ENCODE measurements at places on chromosomes 13 and 19.
A peak's percentile ranks its signal among the peaks of the same experiment; 100 is the strongest.

GRCh38 chr13:42524487-42525034 is 49.4 kb upstream of the TNFSF11 start:
- no peak for DNase-seq

DNA sequence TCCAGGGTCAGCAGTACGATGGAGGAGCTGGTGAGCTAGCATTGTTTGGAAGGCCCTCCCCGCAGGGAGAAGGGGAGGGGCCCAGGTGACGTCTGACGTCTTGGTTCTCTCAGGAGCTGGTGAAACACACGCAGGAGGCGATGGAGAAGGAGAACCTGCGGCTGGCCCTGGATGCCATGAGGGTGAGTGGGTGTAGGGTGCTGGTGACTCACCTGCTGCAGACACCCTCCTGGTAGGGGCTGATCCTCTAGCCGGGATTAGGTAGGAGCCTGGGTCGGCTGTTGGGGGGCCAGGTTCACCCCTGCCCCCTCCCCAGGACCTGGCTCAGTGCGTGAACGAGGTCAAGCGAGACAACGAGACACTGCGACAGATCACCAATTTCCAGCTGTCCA is 55.8 kb downstream of the VAV1 start:
- peak; percentile 91 for DNase-seq

- no peak for DNase-seq
Observed at GRCh38 chr19:49247676-49248075, 77.3 kb downstream of the SLC6A16 start.

GRCh38 chr13:51006067-51006845 is 96.7 kb downstream of the RNASEH2B start:
- no peak for DNase-seq

DNA sequence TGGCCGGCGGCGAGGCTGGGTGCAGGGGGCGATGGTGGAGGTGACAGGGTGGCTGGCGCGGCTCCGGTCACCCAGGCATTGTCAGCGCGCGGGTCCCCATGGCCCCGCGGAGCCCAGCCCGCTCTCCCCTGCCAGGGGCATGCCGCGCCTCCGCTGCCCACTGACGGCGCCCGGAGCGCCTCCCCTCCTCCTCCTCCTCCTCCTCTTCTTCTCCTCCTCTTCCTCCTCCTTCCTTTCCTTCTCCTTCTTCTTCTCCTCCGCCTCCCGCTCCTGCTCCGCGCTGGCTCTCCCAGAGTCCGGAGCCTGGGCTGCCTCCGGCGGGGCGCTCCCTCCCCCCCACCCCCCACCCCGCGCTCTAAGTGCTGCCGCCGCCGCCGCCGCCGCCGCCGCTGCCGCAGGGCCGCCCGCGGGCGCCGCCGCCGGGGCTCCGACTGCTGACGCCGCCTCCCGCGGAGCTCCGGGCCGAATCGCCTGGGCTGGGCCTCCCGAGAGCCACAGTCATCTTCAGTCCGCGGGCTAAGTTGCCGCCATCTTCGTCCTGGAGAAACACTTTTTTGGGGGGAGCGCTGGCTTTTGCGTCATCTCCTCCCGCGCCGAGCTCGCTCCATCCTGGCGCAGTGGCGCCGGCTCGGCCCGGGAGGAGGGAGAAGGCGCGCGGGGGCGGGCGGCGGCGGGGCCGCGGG is 348.3 kb downstream of the LIG4 start:
- DNase-seq, result peak; percentile 59

- no peak for DNase-seq
Observed at GRCh38 chr13:91946498-91947070, 548.2 kb downstream of the GPC5 start.

DNA sequence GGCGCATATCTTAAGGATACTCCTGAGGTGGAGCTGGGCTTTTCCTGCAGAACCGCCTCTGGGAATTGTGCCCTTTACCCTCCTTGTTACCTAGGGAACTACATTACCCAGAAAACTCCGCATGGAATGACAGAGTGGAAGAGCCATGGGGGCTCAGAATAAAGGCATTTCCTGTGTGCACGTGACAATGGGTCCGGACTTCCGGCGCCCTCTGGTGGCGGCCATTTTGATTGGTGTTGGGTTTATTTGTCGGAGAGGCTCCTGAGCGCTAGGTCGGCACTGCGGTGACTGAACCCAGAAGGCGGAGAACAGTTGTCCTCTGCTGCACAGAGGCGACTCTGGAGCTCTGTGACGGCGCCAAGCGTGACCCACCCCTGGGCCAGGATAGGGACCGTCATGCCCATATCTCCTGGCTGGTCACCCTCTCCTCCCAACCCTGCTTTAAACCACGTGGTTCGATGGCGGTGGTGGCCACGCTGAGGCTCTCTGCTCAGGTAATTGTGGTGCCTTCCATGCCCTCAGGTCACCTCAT is at the start of gene ZNF587B:
Gene ZNF587B, plus strand, starts transcription at position 229 of the 532 bp plus-strand sequence. Its CDS starts 230 bp downstream, at position 459.
- DNase-seq, result peak; percentile 44

DNA sequence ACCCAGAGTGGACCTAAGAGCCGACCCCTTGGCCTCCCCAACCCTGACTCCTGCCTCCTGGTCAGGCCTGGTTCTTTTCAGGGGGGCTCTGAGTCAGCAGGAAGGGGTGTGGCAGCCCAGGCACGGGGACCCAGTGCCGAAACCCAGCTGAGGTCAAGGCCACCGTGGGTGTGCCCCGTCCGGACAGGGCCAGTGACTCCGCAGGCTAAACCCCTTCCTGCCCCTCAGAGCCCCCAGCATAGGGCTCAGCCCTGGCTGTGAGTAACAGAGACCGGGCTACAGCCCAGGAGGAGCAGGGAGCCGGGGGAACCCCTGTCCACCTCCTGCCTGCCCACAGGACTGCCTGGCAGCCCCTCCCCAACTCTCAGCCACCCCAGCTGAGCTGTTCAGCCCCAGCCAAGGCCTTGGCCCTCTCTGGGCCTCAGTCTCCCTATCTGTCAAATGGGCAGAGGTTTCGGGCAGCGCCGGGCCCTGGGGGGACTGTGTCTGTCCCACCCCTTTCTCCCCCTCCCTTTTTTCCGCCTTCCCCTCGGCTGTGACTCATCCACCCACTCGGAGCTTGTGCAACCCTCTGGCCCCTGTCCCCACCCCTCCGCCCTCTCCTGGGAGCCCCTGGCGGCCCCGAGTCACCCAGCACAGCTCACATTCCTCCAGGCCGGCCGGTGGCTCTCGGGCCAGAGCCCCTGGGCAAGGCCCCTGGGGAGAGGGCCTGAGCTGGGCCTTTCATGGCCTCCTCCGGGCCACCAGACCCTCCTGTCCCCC is 8.6 kb downstream of the ZBTB7A start:
- DNase-seq, result peak; percentile 93

- no peak for DNase-seq
Observed at GRCh38 chr13:74158028-74158427, 23.8 kb upstream of the KLF12 start.

- no peak for DNase-seq
Observed at GRCh38 chr13:20128459-20128931, 32.4 kb downstream of the GJA3 start.

DNA sequence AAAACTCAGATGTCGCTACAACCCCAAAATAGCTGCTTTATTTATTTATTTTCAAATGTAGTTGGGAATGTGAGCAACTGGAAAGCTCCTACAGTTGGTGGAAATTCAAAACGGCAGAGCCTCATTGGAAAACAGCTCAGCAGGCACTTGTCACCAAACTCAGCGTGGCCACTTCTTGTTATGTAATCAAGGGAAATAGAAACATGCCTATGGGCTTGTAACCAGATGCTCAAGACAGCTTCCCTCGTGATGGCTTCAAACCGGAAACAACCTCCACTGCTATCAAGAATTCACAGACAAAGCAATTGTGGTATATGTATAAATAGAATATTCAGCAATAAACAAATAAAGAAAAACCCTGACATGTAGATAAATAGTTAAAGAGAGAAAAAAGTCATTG is 627.8 kb upstream of the SLC10A2 start:
- no peak for DNase-seq

GRCh38 chr19:31139871-31140505 is 209.2 kb downstream of the TSHZ3 start:
- DNase-seq, result peak; percentile 46

- DNase-seq, result no peak
Observed at GRCh38 chr13:110237875-110238817, 68.8 kb downstream of the COL4A1 start.

GRCh38 chr13:81409284-81409683 is 1068.4 kb upstream of the SPRY2 start:
- DNase-seq, result no peak

GRCh38 chr13:51153527-51153926 is 42.5 kb upstream of the C13orf42 start:
- no peak for DNase-seq

DNA sequence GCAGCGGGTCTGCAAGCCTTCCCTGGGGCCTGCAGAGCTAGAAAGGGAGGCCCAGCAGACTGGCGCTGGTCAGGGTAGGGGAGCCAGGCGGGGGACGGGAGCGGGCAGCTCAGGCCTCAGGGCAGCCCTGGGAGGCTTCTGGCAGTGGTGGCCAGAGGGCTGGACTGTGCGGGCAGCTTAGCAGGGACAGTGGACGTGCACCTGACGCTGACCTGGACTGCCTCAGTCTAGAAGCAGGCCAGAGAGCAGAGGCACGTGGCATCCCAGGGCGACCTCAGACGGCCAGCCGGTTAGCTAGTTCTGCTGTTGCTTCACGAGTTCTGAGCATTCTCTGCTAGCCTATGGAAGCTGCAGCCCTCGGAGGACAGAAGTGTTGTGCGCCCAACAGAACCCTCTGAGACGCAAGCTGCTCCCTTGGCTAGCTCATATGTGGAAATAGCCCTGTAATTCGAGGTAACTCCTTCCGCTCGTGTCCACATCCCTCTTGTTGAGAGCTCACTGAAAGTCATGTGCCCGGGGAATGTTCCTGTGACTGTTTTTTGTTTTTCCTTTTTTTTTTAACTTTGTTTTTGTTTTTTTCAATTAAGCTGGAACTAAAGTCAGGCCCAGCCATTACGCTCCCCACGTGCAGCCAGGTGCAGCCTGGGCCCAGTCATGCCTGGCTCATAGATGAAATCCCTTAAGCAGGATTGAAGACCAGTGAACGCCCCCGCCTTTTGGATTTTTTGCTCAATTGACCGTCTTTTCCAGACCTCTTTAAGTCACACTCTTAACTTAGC is 1.9 kb upstream of the FAM174C start:
- no peak for DNase-seq

DNA sequence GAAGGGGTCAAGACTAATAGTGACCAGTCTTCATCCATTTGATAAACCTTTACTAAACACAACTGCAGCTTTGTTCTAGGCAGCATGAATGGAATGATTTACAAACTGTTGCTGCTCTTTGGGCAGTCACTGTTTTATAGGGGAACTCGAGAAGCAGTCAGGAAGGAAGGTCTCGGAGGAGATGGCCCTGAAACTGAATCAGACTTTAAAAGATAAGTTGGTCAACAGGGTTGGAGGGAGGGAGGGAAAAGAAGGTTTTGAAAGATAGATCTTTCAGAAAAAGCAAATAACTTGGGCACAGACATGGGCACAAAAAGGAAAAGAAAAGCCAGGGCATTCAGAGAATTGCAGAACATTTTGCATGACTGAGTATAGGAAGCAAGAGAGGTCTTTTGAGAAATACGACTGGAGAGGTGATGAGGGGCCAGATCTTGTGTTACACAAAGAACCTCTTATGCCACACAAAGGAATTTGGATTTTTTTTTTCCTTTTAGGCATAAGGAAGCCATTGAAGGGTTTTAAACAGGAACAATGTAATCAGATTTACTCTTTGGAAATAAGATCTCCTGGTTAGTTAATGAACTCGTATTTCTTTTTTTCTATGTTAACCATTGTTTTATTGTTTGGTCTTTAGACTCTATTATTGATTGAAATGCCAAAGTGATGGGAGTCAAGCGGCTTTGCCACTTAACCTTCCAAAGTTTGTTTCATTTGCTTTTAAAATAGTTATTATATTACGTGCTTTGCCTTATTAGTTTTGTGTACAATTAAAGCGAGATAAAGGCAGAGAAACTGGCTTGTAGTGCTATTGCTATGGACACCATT is 37.5 kb upstream of the SACS start:
- no peak for DNase-seq

DNA sequence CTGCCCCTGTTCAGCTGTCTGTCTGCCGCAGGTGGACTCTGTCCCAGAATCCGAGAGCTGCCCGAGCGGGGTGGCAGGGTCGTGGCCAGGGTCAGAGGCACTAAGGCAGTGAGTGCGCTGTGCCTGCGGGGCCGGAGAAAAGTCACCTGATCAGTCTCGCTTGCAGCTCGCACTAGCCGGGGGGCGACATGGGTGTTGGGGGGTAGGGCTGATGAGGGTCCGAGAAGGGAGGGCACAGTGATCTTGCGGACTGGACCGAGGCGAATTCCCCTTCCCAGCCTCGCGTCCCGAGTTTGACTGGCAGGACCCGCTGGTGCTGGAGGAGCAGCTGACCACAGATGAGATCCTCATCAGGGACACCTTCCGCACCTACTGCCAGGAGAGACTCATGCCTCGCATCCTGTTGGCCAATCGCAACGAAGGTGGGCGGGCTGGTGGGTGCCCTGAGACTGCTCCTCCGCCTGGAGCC is 627 bp downstream of the GCDH start:
- DNase-seq, result no peak

DNA sequence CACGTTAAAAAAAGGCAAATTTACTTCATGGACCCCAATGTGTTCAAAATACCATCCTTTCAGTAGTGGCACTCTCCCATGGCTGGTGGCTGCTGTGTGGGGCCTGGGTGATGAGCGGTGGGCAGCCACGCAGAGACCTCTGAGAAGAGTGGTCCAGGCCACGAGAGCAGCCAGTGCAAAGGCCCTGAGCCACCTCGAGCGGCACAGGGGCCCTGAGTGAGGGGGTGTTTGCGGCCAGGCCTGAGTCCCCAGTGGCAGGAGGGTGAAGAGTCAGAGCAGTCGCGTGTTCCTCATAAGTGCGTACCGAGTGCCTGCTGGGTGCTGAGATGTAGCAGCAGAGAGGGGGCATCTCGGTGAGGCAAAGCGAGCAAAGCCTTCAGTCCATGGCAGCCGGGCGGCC is 7.0 kb downstream of the ZNF444 start:
- DNase-seq, result no peak

DNA sequence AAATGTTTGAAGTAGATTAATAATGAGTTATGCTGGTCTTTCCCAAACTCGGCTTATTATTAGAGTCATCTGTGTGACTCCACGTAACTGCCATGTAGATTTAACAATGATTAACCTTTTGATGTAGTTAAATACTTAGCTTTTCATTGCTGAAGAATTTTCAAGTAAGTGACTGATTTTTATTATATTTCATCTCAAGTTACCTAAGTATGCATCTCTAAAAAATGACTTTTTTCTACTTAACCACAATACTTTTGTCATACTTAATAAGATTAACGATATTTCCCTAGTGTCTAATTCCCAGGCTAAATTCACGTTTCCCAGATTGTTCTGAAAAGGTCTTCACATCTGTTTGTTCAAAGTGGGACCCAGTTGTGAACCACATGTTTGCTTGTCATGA is 17.8 kb downstream of the BIVM start:
- no peak for DNase-seq

- no peak for DNase-seq
Observed at GRCh38 chr13:111399334-111399733, 78.9 kb downstream of the TEX29 start.

DNA sequence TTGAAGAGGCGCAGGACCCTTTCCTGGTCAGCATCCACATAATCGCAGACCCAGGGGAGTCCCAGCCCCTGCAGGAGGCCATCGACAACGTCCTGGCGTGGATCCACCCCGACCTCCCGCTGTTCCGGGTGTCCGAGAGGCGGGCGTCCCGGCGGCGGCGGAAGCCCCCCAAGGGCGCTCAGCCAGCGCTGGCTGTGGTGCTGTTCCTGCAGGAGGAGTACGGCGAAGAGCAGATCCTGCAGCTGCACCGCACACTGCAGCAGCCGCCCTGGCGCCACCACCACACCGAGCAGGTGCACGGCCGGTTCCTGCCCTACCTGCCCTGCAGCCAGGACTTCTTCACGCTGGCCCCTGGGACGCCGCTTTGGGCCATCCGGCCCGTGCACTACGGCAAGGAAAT is 29.3 kb downstream of the FAM124A start:
- DNase-seq, result no peak
